ENCODE measurements at places on chromosomes 11 and 22.

DNA sequence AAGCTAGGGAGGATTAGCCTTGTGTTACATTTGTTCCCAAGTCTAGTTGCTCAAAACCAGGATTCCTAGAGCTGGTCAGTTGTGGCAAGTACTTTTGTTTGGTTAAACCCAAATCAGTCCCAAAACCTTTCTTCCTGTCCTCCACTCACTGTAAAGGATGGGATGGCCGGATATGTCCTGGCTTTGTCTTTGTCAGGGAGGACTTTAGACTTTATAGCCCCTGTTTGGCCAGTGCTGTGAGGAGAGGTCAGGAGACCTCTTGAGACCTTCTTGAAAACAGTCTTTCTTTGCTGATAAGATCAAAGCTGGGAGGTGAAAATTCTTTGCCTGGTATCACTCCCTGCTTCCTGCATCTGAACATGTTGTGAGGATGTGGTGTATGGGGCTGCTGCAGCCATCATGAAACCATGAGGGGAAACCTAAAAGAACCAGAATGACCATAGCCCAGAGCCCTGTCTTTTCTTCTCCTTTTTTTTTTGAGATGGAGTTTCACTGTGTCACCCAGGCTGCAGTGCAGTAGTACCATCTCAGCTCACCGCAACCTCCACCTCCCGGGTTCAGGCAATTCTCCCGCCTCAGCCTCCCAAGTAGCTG is 43.6 kb upstream of the FTH1 start:
- DNase-seq: no peak

DNA sequence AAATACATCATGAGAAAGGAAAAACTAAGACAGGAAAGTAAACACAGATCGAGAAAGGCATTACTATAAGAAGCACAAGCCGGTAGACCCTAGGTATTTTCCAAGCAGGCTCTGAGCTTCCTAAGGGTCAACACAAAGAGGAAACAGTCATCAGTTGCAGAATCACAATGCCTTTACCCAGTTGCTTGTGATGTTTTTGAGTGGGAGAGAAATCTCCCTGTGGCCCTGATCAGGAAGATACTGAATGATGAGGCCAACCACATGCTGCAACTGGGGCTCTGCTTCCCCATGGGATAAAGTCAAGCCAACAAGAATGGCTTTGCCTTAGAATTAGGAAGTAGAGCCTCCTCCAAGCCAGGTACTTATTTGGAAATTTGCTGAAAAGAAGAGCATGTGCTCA is 132.6 kb downstream of the MICAL2 start:
- DNase-seq: no peak

- no peak for DNase-seq
These were observed 2.1 kb upstream of the DRD2 start for GRCh38 chr11:113477321-113477720.

DNA sequence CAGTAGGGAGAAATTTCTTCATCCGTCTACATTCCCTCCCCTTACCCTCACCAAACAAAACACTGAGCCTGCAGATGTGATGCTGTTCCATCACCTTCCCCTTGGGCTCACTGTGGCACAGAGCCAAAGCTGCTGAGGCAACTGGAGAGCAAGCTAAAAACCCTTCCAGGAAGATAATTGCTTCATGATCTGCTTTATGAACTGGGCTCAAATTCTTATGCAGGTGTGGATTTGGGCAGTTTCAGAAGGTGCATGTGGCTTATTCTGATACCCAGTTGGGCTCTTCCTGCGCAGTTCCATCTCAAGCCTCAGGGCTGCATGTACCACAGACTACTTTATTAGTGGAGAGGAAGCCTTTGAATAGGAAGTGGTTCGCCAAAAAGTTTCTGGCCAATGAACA is 58.3 kb downstream of the AAMDC start:
- no peak for DNase-seq

GRCh38 chr22:40033586-40034380 is 39.0 kb downstream of the FAM83F start:
- DNase-seq: no peak

- DNase-seq: no peak
These were observed 27.2 kb downstream of the PHLDB1 start for GRCh38 chr11:118634431-118635236.

GRCh38 chr11:23021287-23021863 is 161.1 kb upstream of the CCDC179 start:
- DNase-seq: no peak

DNA sequence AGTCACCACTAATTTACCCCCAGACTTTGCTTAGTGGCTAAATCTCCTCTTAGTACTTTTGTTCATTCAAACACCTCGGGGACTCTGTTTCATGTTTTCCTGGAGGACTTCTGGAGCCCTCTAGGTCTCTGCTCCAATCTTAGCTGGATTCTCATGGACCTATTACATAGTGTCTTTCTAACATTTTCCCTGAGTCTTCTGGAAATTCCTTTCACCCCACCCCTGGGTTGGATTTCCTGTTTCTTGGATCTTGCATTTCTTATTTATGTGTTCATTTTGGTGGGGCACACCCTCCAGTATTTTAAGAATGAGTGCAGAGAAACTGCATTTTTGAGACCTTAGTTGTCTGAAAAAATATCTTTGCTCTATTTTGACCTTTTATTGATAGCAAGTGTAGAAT is 220.1 kb downstream of the BLID start:
- no peak for DNase-seq

GRCh38 chr11:17443423-17443822 is 33.2 kb downstream of the ABCC8 start:
- DNase-seq: no peak

GRCh38 chr11:132772703-132773545 is 759.4 kb downstream of the OPCML start:
- no peak for DNase-seq

- DNase-seq: no peak
These were observed 77.1 kb upstream of the EIF3D start for GRCh38 chr22:36606114-36606513.

DNA sequence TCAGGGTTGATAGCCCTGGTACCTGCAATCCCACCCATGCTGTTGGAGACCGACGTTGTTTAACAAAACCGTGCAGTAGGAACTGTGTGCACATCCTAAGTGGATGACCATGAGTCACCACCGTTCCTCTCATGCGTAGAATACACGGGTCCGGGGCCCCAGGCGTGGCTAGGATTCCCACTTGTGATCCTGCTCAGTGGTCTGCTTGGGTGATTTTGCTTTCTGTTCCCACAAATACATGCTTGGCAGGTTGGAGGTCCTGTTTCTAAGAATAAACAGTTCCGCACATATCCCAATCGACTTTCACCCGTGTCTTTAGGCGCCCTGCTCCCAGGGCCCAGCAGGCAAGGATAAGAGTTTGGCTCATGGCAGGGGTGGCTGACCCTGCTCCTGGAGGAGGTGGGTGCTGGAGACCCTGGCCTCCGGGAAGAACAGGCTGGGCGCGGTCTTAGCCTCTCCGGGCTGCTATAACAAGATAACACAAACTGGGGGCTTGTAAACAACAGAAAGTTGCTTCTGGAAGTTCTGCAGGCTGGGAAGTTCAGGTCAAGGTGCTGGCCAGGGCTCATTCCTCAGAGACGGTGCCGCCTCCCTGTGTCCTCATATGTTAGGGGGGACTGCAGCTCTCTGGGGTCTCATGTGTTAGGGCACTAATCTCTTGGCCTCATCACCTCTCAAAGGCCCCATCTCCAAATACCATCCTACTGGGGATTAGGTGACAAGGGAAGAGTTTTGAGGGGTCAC is 1028.3 kb downstream of the BRD1 start:
- DNase-seq: no peak

DNA sequence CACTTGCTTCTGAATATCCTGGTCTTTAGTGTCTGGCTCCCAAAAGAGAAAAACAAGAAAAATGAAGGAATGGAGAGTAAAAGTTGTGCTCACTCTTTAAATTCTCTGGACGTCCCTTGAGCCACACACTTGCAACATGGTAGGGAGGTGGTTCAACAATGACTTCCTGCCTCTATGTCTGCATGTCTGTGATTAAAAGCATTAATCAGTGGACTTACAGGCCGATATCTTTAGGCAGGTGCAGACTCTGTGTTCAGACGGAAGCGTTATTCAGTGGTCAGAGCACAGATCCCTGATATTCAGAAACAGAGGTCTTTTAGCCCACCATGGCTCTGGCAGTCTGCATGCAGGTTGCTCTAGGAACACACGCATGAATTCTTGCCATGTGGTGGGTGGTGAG is 1920.0 kb upstream of the RAG2 start:
- no peak for DNase-seq

DNA sequence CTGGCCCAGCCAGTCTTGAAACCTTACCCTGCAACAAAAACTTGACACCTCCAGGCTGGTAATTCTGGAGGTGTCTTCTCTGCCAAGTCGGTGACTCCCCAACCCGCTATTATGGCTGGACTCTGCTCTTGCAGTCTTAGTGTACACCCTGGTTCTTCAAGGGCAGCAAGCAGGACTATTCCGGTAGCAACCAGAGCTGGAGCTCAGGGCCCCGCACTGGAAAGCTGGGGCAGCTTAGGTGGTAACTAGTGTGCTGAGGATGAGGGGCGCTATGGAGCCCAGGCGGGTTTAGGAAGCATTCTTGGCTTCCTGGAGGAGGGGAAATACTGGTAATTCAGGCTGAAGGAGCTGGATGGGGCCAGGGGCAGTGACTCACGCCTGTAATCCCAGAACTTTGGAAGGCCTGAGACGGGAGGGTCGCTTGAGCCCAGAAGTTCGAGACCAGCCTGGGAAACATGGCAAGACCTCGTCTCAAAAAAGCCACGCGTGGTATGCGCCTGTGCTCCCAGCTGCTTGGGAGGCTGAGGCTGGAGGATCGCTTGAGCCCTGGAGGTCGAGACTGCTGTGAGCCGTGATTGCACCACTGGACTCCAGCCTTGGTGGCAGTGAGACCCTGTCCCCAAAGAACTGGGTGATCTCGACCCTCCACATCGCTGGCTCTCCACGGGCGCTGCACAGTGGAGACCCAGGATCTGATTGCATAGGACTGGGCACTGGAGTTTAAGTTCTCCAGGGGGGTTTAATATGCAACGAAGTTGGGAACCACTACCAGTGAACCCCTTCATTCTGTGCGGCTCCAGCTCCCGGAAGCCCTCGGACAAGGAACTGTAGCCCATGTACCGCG is 10.6 kb upstream of the AIFM3 start:
- DNase-seq: no peak

DNA sequence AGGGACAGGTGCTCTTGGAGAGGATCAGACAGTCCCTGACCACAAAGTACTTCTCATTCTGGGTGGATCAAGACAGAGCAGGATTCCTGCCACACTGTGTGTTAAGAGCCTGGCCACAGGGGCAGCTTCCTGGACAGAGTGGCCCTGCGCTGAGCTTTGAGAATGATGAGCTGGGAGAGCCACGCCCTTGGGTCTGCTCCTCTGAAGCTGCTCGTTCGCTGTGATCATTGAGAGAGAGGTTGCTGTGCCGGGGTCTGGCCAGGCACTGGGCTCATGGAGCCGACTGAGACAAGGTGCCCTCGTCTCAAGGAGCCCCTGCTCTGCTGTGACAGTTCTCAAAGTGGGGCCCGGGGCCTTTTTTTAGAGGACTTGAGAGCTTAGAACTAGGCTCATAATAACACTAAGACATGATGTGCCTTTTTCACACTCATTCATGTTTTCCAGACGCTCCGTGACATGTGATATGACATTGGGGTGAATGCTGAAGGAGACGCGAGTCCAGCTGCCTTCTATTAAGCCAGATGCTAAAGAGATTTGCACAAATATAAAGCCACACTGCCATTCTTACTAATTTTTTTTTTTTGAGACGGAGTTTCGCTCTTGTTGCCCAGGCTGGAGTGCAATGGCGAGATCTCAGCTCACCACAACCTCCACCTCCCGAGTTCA is 1.6 kb upstream of the MFRP start:
- no peak for DNase-seq

DNA sequence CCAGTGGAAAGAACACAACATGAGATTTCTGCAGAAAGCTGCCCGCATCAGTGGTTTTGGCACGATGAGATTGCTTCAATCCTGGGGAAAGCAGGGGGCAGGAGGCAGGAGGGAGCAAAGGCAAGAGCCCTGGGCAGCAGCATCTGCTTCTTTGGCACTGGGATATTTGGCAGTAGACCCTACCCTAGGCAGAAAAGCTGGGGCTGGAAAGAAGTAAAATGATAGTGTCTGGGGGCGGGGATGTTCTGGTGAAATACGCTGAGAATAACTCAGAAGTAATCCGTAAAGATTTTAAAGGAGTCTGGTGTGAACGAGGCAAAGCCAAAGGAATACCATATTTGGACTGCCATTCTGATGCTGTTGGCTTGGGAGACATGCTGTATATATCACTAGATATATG is 62.0 kb downstream of the FAM76B start:
- DNase-seq: no peak

- no peak for DNase-seq
These were observed 106.4 kb downstream of the BRD1 start for GRCh38 chr22:49721211-49721763.
